ENCODE measurements at places on chromosomes 2 and 18.

DNA sequence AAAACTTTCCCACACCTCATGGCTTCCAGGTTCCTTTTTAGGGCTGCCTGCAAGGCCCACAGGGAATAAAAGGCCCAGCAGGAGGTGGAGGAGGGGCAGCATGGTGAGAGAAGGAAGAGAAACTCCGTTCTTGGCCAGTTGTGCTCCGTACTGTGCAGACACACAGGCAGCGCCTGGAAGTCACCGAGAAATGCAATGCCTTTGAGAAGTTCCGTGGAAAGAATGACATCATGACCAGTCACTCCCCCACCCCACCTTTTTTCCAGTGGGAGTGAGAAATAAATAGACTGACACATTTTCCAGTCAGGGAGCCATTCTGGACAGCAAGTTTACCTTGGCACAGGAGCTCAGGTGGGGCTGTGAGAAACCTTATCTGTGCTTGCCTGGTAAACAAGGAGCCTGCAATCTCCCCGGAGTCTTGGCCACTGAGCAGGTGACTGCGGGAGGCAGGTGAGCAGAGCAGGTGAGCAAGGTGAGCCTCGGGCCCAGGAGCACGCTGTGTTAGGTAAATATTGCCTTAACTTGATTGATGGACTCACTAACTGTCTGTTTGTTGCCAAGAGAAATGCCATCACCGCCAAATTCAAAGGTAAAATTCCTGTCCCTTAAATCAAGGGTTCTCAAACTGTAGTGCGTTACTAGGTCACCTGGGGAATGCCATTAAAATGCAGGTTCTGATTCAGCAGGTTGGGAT lies 13.5 kb upstream of the LBH start:
- DNase-seq: no peak

- no peak for DNase-seq
Observed at GRCh38 chr2:86383844-86384243, 46.4 kb upstream of the REEP1 start.

DNA sequence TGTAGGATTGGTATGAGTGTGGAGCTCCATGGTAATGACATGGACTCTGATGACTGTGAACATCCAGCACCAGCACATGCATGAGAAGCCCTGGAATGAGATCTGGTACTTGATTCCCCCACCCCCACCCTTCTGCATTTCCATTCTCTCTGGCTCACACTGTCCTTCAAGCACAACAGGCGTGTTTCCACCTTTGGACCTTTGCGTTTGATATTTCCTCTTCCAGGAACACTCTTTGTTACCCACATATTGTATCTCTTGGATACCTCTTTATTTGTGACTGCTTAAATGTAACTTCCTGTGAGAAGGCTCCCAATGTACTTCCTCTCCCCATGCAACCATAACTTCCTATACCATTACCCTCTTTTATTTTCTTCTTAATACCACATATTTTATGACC lies 263.8 kb downstream of the HNMT start:
- no peak for DNase-seq

DNA sequence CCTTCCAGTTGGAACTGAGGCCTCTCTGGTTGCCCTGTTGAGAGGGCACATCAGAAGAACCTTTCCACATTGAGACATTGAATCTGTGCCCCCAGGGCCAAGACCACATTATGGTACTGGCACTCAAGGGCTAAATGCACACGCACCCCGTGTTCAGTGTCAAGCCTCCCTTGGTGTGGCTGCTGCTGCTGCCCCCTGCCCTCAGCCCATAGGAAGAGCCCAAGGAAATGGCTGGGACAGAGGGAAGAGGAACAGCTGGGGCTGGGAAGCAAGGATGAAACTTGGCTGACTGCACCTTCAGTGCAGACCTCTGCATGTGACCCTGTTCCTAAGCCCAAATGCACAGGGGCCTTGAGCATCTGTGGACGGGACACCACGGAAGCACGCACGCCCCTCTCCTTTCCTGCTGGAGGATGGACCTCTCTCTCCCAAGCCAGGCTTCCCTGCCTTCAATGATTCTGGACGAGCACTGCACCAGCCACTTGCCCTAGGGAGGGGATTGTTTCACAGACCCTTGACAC lies 40.2 kb downstream of the NIFK start:
- no peak for DNase-seq

- DNase-seq: no peak
Observed at GRCh38 chr2:150605664-150606063, 118.2 kb upstream of the RND3 start.
